ENCODE measurements at places on chromosomes 5 and 9. TPM values are rescaled to one million over a fixed set of nuclear protein-coding genes. Genes with fewer than 3 reads are reported as not detected.
A peak's percentile ranks its signal among the peaks of the same experiment; 100 is the strongest.

The EMB gene
- total RNA-seq, result 7.7 TPM

The SPARC gene
- 7,643 TPM for total RNA-seq

The ITK gene
- total RNA-seq, result 14.7 TPM

The SV2C gene
- total RNA-seq, result 1.2 TPM

The GFI1B gene
- 0.48 TPM for total RNA-seq

The PHF24 gene
- 1.9 TPM for total RNA-seq

The TMEM141 gene
- 90.5 TPM for total RNA-seq

The NSD1 gene
- 45.7 TPM for total RNA-seq

The CYSRT1 gene
- 0.96 TPM for total RNA-seq

The ZFAND5 gene
- total RNA-seq, result 134 TPM

DNA sequence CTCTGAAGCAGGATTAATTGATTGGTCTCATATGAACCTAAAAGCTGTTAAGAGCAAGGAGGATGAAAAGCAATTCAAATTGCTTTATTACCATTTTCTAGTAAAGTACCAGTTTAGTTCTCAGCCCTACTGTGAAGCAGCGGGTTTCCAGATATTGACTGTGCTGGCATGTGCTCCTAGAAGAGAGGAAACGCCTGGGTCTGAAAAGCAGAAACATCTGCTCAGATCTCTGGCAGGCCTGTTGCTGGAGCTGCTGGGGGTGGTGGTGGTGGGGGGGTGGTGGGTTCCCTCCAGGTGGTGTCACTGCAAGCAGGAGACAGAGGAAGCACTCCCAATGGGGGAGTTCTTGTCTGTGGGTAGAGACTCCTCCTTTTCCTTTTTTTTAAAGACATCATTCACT is 105.5 kb upstream of the ZNF462 start:
- no peak for DNase-seq

- DNase-seq, result no peak
These were observed 144.4 kb upstream of the MAP3K1 start for GRCh38 chr5:56670916-56671315.

DNA sequence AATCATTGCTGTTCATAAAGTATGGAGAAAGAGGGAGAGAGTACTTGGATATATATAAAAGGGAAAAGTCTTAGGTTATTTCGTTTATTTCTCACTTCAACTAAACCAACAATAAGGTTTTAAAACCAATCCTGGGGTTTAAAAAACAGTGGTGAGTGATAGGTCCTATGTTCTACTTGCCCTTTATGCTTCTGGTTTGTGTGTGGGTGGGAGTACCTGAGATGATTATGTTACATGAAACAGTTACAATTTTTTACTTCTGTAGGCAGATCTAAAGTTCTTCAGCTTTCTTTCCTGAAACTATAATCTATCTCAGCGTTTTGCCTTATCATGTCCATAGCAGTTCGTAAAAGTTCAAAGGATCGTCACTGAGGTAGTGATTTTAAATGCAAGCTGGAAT is 49.2 kb downstream of the STX17 start:
- no peak for DNase-seq

GRCh38 chr9:89464300-89464901 is 33.5 kb downstream of the SEMA4D start:
- no peak for DNase-seq

GRCh38 chr5:172770675-172771438 is at the start of gene DUSP1:
TSS of gene DUSP1 (minus strand) at chr5:172771195. CDS start at chr5:172770952, 243 bp downstream.
- peak; percentile 96 for DNase-seq

GRCh38 chr9:123614306-123615263 is 258.6 kb downstream of the CRB2 start:
- no peak for DNase-seq

DNA sequence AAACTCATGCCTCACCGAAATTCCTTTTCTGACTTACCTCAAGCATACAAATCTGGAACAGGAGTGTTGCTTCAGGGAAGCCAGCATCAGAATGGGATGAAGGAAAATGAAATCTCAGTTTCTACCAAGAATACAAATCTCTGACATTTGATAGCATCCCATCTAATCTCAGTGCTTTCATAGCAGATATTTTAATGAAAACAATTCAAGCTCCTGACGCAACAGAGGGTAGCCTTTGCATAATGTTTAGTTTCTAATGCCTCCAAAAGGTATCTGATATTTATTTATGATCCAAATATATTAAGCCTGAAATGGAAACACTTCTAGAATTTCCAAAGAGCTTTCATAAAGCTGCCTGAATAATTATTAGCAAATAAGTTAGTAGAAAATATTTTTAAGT is 251.4 kb downstream of the DEPDC1B start:
- DNase-seq, result no peak

DNA sequence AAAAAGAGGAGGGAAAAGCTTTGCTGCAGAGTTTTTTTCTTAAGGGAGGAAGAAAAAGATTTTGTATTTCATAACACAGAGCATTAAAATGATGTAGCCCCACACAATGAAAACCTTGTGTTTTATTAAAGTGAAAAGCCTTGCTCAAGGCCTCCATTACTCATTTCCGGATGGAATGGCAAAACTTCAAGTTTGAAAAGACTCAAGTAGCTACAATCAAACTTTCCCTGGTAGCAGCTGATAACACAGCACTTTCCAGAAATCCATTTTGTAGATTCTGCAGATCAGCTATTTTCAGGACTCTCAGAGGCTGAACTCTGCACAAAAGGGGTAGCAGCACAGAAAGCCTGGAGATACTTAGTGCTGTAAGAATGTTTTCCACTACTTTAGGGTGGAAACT is 374.8 kb downstream of the NFIB start:
- DNase-seq, result peak; percentile 96

DNA sequence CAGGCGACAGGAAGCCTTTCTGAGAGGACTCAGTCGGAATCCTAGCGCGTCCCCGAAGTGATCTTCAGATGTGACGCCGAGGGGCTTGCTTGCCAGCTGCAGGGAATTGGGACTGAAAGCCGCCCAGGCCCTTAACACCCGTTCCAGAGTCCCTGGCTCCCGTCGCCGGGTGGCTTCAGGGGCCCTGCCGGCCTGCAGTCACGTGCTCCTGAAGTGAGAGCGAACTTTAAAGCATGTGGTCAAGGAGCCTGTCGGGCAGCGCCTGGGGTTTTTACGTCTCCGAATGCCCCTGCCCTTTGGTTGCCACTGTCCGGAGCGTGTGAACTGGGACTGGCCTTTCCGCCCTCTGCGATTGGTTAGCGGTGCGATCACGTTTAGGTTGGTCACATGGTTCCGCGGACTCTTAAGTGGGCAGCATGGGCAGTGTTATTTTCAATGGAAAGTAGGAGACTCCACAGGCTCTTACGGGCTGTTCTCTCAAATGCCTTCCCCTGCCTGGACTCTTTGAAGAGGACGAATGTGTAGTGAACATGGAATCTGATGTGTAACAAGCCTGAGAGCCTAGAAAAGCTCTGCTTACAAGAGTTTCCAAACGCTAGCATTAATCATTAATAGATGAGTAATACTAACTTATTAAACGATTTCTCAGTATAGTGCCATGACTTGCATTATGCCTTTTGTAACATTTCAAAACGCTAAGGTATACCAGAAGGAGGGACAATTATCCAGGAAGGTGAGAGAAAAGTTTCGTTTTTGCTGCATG is 1.9 kb downstream of the VLDLR start:
- DNase-seq, result peak; percentile 78

DNA sequence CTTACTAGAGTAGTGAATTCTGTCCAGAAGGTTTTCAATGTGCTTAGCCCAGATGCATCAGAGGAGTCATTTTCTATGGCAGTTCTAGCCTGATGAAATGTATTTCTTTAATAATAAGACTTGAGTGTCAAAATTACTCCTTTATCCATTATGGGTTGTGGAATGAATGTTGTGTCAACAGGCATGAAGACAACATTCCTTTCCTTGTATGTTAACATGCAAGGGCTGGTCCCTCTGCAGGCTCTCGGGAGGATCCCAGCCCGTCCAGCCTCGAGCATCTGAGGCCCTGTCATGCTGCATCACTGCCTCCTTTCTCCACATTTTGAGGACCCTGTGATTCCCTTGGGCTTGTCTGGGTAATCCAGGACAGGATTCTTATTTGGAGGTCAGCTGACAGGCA is 42.9 kb upstream of the FAM120AOS start:
- no peak for DNase-seq

DNA sequence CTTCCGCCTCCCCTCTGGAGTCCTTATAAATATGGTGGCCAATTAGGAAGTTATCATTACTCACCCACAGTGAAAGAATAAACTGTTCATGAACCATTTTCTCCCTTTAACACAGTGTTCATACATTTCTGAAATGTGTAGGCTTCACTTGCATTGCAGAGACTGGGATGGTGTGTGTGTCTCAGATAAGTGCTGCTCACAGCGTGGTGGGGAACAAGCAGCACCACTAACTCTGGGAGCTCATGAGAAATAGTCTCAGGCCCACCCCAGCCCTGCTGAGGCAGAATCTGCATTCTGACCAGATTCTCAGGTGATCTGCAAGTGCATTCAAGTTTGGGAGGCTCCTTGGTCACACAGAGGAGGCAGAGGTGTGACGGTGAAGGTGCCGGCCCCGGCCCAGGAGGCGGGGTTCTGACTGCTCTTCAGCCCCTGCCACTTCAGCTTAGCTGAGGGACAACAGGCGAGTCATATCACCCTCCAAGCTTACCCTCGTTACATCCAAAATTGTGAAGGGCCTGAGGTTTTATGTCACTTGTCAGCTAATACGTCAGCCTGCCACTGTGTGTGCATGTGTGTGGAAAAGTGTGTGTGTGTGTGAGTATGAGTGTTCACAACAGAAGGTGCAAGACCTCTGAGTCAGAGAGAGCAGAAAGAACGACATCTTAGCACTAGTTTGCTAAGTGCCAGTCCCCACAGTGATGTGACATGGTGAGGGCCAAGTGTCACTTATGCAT is 34.7 kb downstream of the DAP start:
- DNase-seq, result no peak

DNA sequence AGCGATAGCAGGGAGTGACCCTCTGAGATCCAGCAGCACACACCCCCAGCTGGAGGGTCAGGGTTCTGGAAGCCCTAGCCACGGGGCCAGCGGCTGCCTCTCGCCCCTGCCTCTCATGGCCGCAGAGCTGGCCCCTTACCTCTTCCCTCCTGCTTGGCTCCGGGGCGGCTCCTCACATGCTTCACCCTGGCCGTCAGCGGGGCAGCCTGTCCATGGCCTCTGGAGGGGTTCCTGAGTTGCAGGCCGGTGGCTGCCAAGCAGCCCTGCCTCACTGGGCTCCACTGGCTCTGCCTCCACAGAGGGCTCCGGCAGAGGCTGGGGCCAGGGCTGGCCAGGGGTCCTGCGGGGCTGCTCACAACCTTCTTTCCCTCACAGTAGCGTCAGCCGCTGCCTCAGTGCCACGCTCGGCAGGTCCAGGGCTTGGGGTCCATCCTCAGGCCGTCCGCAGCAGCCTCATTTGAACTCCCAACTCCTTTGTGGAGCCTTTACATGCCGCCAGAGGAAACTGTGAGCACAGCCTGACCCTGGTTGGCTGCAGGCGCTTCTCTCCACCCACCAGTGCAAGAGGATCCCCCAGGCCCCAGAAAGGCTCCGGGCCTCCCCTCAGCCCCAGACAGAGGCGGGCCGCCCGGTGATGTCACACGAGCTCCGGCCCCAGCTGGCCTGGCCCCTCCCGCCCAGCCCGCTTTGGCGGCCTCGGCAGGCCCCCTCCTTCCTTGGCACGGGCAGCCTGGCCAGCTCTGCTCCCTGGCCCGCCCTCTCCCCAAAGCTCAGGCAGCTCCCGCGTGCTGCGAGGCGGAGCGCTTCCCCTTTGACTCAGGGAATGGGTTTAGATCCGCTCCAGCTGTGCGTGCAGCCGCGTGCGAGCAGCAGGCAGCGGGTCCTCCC is at the start of gene ANGPTL2:
ANGPTL2 (minus strand) TSS at position 460 of the 888 bp plus-strand sequence. CDS start 13,904 bp downstream, outside the sequence.
- peak; percentile 98 for DNase-seq

DNA sequence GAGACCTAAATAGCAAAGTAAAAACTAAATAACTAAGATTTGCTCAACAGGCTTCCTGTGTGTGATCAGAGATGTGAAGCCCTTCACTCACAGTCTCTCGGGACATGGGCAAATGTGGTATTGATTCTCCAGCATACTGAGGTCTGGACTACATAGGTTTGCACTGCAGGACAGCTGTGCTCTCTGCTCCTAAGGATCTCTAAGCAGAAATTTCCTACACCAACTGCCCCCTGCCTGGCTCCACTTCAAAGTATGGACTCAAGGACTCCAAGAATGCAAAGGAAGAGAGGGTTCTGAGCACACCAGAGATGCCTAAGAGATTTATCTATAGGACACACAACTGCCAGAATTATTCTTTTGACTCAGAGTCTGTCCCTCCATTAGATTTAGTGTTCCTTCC is 487.2 kb downstream of the SEMA5A start:
- DNase-seq, result no peak

GRCh38 chr9:89945133-89945532 is 340.3 kb downstream of the GADD45G start:
- no peak for DNase-seq

GRCh38 chr9:92392690-92393089 is 11.7 kb downstream of the OGN start:
- DNase-seq, result no peak

DNA sequence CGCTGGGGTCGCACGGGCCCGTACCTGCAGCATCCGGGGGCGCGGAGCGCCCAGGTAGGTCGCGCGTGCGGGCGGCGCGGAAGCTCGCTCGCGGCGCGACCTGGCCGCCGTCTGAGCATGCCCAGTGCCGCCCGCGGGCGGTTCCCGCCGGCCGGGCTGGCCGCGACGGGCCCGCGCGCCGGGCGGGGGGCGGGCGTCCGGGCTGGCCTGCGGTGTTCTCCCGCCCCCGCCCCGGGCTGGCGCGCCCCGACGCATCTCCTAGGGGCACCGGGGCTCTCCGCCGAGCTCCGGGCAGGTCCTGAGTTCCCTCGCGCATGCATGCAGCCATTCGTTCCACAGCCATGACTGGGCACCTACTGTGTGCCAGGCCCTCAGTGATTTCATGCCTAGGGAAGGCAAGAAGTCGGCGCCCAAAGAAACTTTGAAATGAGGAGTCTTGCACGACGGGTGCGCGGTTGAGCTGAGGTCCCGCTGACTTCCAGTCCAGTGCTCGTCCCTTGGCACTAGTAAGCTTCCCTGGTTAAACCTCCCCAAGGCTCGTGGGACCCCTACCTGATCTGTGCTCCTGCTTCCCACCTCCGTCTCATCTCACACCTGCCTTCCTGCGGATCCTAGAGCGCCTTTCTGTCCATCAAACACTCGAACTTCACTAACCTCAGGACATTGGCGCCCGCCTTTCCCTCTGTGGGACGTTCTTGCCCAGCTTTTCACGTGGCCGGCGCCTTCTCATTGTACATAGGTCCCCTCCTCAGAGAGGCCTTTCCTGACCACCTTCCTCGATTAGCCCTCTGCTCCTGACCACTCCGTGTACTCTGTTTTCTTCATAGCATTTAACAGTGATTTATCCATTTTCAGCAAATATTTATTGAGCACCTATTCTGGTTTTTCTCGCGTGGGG is at the start of gene PTPN3:
PTPN3 (minus strand) TSS at position 113 of the 898 bp plus-strand sequence. CDS start 34,873 bp downstream, outside the sequence.
- peak; percentile 8 for DNase-seq

Data from umbilical cord (tissue), 2 donors.